Fibroblast of mammary gland (primary cell): ENCODE measurements at places on chromosomes 13 and 19.

DNA sequence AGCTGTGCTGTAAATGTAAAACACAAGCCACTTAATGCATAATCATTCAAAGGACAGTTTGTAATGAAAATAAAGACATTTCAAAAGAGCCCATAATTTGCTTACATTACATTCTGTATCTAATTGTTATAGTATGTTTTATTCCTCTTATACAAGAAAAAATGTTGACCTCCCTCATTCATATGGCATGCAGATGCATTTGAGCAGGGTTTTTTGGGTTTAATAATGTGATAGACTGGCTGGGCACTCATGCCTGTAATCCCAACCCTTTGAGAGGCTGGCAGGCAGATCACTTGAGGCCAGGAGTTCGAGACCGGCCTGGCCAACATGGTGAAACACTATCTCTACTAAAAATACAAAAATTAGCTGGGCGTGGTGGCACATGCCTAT is 11.6 kb upstream of the ARL11 start:
- no peak for DNase-seq

GRCh38 chr13:107138486-107138885 is 570.5 kb upstream of the ARGLU1 start:
- DNase-seq, result peak; percentile 1

DNA sequence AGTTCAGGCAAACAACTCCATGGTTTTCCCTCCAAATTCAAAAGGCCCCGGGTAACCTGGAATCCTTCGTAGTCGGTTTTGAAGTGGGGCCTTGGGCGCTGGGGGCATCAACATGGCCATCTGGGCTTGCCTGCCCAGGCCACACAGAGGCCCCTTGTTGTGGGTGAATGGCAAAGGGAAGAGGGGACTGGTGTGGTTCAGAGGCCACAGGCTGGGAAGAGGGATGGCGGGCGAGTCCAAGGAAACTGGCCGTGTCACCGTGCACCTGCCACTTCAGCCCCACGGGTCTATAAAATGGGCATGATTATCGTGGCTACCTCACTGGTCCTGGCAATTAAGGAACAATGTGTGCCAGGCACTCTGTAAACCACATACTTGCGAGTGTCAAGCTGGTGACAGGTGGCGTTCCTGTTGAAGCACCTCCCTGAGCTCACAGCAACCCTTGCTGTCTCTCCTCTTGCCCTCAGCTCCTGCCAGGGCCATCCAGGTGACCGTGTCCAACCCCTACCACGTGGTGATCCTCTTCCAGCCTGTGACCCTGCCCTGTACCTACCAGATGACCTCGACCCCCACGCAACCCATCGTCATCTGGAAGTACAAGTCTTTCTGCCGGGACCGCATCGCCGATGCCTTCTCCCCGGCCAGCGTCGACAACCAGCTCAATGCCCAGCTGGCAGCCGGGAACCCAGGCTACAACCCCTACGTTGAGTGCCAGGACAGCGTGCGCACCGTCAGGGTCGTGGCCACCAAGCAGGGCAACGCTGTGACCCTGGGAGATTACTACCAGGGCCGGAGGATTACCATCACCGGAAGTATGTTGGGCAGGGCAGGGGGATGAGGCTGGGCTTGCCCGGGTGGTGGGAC is 1.3 kb downstream of the LSR start:
- DNase-seq, result no peak

DNA sequence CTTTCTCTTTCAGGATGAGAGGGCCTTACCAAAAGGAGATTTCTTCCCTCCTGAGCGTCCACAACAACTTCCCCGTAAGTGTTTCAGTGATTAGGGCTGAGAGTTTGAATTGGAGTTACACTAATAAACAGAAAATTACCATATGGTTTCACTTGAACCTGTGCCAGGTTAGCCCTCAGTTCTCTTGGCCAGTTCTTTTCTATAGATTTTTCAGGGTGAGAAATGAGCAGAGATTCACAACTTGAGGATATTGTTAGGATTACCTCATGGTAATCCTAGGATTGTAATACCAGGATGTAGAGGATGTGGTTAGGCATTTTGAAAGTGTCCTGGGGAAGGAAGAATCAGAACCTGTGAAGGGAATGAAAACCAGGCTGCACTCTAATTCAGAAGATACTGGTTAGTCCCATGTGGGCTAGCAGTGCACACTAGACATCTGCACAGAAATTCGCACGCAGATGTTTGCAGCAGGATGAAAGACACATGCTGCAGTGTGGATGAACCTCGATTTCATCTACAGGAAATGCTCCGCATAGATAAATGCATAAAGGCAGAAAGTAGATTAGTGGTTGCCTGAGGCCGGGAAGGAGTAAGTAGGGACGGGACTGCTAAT is 24.1 kb downstream of the HNRNPM start:
- DNase-seq, result peak; percentile 69

DNA sequence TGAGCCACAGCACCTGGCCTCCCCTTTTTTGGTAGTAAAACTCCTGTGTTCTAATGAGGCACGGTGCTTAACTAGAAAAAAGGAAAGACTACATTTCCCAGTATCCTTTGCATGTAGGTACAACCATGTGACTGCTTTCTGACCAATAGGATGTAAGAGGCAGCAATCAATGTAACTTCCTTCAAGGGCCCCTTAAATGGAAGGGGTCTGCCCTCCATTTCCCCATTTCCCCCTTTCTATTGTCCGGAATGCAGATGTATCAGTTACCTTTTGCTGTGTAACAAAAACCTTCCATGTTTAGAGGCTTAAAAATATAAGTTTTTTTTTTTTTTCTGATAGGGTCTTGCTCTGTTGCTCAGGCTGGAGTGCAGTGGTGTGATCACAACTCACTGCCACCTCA is 2.2 kb downstream of the GPR32 start:
- peak; percentile 39 for DNase-seq

- DNase-seq, result no peak
These were observed 4.9 kb upstream of the CLEC17A start for GRCh38 chr19:14577885-14578427.

GRCh38 chr13:114174529-114174961 is 4.5 kb upstream of the CFAP97D2 start:
- no peak for DNase-seq

- DNase-seq, result no peak
These were observed 19.3 kb upstream of the FREM2 start for GRCh38 chr13:38667526-38668109.
